ENCODE measurements at places on chromosomes 12 and 14. TPM values are rescaled to one million over a fixed set of nuclear protein-coding genes. Genes with fewer than 3 reads are reported as not detected.

GLIPR1L1 gene
- total RNA-seq = not detected

ZDHHC22 gene
- not detected for total RNA-seq

CACNA2D4 gene
- 2.1 TPM for total RNA-seq

SPX gene
- 0.54 TPM for total RNA-seq

GPR68 gene
- 1.4 TPM for total RNA-seq

GPR135 gene
- 1.5 TPM for total RNA-seq

MYO1H gene
- not detected for total RNA-seq

SLCO1C1 gene
- total RNA-seq = not detected

DLGAP5 gene
- 0.73 TPM for total RNA-seq

BCL2L2 gene
- total RNA-seq = 11.8 TPM

RTL1 gene
- not detected for total RNA-seq

PLA2G1B gene
- not detected for total RNA-seq

RAN gene
- 757 TPM for total RNA-seq

SYNDIG1L gene
- not detected for total RNA-seq

OSGEP gene
- total RNA-seq = 98.3 TPM

CHURC1 gene
- 83.8 TPM for total RNA-seq

AKAP6 gene
- 0.53 TPM for total RNA-seq

CD69 gene
- 26.7 TPM for total RNA-seq

Data from activated B cell treated with CpG ODN at 0.5 μM for 24 hours (primary cell).